ENCODE measurements at places on chromosomes 6 and 20.

DNA sequence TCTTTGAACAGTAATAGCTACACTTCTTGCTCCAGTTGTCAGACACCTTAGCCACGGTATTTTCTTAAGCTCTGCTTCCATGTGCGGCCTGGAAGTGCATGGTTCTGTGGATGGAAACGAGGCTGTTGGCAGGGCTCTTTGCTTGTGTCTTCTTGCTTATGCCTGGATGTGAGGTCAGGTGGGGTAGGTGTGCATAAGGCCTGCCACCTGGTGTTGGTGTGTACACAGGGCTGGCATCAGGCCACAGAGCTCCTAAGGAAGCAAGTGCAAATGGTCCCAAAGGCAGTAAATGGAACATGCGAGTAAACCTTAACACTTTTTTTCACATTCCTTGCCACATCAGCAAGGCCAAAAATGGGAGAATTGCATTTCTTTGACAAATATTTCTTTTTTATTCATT lies 158.1 kb upstream of the GMDS start:
- no peak for DNase-seq

- DNase-seq = no peak
These were observed 928.3 kb downstream of the TBC1D32 start for GRCh38 chr6:120405947-120406346.

DNA sequence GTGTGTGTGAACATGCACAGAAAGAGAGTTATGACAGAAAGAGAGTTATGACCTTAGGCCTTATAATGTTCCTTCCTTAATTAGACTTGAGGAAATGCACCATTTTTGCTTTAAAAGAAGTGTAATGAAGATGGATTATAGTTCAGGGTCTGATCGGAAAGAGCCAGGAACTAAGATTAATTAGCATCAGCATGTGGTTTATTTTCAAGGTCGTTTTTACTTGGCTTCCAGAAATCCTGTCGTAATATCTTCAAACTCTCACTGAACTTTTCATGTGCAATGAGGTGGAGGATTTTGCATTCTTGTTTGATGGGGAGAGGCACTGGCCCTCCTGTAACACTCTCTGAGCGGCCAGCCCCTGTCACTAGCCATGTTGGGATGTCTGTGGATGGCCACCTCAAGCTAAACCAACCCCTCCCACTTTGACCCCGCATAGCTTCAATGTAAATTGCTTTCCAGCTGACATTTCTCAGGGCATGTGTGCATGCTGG lies 116.8 kb downstream of the CDC5L start:
- no peak for DNase-seq

GRCh38 chr6:118319894-118320649 lies 228.0 kb upstream of the PLN start:
- DNase-seq = no peak

GRCh38 chr6:43454696-43455530 lies 435 bp downstream of the DLK2 start:
- DNase-seq = no peak

GRCh38 chr6:30497714-30498113 lies 8.4 kb downstream of the HLA-E start:
- DNase-seq = no peak

- no peak for DNase-seq
These were observed 15.7 kb downstream of the BRD2 start for GRCh38 chr6:32983964-32984621.

GRCh38 chr20:7085467-7085866 lies 318.0 kb downstream of the BMP2 start:
- no peak for DNase-seq

- DNase-seq = no peak
These were observed 39.8 kb upstream of the HBS1L start for GRCh38 chr6:135094403-135094821.

DNA sequence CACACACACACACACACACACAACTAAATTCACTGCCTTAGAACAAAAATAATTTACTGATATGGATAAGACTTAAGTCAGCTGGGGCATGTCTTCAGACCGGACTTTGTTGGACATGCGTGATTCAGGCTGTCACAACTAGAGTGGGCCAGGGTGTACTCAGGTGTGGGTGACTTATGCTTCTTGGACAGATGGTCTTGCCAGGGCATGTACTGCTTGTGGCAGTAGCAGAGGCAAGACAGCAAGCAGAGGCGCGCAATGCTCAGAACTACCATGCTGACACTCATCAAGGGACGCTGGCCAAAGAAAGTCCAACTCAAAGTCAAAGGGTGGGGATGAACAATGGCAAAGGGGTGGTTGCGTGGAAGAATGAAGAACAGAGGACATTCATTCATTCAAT lies 437.5 kb downstream of the CBLN4 start:
- no peak for DNase-seq

- DNase-seq = no peak
These were observed 129.6 kb downstream of the ZDHHC14 start for GRCh38 chr6:157510323-157511188.

DNA sequence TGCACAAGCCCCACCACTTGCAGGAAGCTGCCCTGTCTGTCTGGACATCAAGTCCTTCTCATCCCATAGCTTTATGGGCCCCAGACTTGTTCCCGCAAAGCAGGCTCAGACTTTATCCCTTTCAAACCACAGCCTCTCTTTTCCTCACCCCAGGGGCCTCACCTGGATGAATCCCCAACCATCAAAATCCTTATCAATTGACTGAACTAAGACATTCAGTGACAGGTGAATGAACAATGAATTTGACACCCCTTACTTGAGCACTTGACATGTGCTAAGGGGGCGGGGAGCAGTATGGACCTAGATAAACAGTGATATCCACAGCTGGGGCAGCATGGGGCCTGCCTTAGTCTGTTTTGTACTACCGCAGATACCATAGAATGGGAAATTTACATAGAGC lies 5.0 kb downstream of the RAB44 start:
- DNase-seq = no peak

DNA sequence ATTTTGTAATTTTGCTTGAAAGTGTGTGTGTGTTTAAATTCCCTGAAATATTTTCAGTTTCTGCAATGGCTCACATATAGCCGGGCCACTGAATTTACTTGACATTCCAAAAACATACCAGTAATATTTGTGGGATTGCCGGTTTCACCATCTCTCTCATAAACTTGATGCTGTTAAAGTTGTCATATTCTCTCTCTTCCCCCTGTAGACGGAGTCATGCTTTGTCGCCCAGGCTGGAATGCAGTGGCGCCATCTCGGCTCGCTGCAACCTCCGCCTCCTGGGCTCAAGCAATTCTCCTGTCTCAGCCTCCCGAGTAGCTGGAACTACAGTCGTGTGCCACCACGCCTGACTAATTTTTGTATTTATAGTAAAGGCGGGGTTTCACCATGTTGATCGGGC lies 122.1 kb downstream of the TIAM2 start:
- DNase-seq = no peak

GRCh38 chr6:72553531-72554511 lies 68.0 kb upstream of the KCNQ5 start:
- DNase-seq = no peak

DNA sequence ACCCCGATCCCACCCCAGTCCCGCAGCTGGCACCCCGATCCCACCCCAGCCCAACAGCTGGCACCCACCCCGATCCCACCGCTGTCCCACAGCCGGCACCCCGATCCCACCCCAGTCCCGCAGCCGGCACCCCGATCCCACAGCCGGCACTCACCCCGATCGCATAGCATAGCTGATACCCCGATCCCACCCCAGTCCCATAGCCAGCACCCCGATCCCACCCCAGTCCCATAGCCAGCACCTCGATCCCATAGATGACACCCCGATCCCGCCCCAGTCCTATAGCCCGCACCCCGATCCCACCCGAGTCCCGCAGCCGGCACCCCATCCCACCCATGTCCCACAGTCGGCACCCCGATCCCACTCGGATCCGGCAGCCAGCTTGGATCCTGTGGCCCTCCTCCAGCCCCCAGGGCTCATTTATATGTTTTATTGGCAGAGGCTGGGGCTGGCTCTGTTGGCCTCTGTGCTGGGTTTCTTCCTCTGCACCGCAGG lies 897 bp upstream of the GMEB2 start:
- DNase-seq = no peak

DNA sequence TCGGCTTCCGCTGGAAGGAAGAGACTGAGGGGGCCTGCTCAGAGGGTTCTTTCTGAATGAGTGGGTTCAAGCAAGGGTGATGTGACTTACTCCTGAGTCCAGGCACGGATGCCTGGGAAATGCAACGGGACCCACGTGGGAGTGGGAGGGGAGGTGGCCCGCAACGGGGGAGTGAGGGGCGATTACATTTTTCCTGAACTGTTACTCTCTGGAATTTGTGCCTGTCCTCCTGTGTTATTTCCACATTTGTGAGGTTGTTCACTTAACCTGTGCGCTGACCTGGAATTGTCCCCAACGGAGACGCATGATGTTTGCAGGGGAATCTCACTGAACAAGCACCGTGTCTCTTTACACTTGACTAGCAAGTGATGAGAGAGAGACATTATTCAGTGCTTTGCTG lies 209.4 kb downstream of the CDH4 start:
- no peak for DNase-seq

- DNase-seq = no peak
These were observed 63.9 kb downstream of the FARS2 start for GRCh38 chr6:5325173-5325572.

DNA sequence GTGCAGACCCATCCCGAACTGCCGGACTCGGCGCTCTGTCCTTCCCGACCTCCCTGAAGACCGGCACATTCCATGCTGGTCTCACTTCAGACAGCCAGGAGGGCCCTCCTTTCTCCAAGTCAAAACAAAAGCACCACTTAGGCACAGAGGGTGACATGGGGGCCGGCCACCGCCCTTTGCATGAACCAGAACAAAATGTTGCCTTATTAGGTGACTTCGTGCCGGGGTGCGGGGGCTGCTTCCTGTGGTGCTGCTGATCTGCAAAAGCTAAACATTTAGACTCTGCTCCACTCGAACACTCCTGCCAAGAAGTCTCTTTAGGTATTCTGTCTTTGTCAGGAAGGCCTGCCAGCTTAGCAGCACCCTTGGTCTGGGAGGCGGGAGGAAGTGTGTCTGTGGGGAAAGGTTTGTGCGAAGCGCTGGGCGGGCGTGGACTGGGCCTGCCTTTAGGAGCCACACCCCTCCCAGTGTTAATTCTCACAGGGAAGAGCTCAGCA lies 133.8 kb downstream of the SMOC2 start:
- no peak for DNase-seq

GRCh38 chr6:166194914-166195859 lies 27.5 kb upstream of the TBXT start:
- DNase-seq = no peak

GRCh38 chr6:107656883-107657282 lies 167.0 kb downstream of the SOBP start:
- no peak for DNase-seq

GRCh38 chr20:58054780-58055373 lies 173.6 kb downstream of the ANKRD60 start:
- no peak for DNase-seq

DNA sequence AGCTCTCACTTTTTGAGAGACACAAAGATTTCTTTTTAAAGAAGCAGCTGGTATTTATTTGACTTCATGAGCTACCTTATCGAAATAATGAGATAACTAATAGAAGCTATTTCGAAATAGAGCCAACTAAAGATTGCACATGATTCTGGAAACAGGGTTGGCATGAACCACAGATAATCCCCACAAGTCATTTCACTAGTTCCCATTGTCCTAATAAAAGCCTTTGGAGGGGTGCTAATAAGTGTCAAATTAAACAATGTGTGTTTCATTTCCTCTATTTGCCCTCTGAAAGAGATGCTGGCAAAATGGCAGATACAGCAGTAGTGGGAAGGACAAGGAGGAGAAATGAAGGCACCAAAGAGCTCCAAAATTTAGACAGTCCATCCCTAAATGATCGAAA lies 78.6 kb upstream of the RIPOR2 start:
- no peak for DNase-seq

DNA sequence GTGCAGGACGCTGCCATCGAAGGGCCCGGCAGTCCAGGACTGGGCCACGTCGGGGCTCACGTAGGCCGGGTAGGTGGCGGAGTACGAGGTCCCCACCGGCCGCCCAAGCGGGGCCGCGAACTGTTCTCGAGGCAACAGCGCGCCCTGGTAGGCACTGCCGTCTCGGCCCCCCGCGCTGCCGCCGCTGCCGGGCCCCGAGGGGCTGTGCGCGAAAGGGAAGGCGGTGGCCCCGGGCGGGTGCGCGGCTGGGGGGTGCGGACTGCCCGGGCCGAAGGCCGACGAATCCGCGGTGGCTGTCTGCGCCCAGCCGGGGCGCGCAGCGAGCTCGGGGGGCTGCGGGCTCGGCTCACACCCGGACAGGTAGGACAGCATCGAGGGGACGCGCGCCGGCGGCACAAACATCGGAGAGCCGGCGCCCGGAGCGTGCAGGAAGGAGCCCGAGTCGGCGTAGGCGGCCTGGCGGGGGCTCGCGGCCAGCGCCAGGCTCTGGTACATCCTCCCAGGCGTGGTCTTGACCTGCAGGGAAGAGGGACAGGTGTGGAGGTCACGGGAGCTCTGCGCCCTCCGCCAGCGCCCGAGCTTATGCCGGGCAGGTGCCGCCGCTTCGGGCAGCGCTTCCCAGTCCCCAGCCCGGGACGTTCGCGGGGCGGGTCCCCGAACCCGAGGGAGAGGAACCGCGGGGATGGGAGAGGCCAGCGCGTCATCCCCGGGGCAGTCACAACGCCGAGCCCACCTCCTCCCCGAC lies 596 bp downstream of the GATA5 start:
- no peak for DNase-seq

DNA sequence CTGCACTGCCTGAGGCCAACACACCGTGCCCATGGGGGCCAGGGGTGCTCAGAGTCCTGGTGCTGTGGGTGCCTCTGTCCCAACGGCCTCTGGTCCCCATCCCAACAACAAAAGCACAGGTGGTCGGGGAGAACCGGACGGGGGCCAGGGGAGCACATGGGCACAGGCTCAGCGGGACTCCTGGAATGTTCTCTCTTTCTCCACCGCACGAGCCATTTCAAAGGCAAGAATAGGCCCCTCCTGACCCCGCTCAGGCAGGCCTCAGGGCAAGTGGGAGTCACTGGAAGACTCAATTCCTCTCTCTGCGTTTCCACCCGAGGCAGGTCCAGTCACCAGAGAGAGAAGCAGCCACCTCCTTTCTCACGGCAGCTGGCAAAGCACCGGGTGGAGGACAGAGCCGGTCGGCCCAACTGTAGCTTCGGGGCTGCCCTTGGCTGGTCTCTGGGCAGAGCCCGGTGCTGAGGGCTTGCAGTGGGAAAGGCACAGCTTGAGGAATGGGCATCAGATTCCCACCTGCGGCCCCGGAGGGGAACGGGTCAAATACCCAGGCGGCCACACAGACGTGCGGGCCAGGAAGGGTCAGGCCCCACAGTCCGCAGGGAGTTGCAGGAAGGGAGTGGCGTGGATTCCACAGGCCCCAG lies 55.2 kb downstream of the KCNQ2 start:
- DNase-seq = no peak
